Stimulated activated CD4-positive, alpha-beta T cell treated with anti-CD3 and anti-CD28 coated beads, Interleukin-4, amount 100 ng/mL, for 4 hours (primary cell): ENCODE measurements at places on chromosomes 4 and X.

- no peak for DNase-seq
These were observed 365.7 kb downstream of the PPP3CA start for GRCh38 chr4:100981447-100982204.

- no peak for DNase-seq
These were observed 104.7 kb downstream of the CNOT6L start for GRCh38 chr4:77714514-77714913.

- no peak for DNase-seq
These were observed 18.4 kb downstream of the NOP14 start for GRCh38 chr4:2944586-2945526.

- DNase-seq: peak; percentile 6
These were observed 944 bp downstream of the FUNDC2 start for GRCh38 chrX:155027509-155028066.

GRCh38 chr4:3285558-3286334 lies 7.1 kb upstream of the RGS12 start:
- DNase-seq: no peak

GRCh38 chr4:123415977-123416376 lies 19.4 kb downstream of the SPRY1 start:
- DNase-seq: peak; percentile 23

GRCh38 chrX:96244955-96245354 lies 439.7 kb upstream of the DIAPH2 start:
- DNase-seq: no peak

DNA sequence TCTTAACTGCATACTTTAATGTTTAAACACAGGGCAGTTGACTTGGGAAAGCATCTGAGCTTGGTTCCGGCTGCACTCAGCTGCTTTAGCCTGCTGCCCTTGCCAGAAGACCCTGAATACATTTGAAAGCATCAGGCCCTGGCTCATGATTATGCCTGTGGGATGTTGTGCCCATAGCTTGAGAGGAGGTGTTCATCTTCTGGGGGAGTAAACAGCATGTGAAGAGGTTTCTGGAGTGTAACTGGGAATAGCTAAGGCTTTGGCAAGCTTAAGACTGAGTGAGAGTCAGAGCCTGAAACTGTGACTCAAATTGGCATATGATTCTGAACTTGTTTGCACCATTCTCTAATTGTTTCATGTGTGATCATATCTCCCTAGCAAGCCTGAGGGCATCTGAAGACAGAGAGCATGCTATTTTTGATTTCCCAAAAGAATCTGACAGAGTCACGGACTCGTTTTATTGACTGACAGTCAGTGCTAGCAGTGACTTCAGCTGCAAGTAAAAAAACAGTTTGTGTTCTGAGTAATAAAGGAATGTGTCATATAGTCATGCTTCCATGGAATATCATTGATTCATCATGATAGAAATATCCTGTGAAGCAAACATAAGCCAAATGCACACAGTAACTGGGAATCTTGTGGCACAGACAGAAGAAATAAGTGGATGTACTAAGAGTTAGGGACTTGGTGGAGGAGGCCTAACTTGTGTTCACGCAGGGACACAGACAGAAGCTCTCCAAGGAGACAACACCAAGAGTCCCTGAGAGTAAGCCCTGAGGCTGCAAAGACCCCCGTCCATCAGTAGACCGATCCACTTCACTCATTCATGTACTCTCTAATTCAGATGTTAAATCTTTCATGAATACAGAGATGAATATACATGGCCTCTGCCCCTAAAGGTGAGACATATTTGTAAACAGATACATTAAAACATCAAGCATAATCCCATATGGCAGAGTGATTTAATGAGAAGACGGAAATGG lies 100.7 kb downstream of the SYNPO2 start:
- DNase-seq: no peak

DNA sequence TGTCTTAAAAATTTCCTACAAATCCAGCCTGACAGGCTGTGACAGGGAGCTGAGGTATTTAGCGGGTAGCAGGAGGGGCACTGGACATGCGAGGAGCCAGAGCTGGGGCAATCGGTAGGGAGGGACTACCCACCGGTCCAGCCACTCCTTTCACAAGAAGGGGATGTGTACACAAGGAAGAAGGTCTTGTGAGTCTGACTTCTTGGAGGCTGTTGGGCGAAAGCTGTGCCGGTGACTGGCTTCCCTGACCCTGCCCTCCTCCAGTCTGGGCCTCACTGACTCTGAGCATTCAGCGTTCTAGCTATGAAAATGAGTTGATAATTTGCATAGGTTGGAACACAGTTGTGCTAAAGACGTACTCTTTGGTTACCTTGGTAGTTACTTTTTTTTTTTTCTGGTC lies 12.7 kb upstream of the CXCL8 start:
- no peak for DNase-seq

DNA sequence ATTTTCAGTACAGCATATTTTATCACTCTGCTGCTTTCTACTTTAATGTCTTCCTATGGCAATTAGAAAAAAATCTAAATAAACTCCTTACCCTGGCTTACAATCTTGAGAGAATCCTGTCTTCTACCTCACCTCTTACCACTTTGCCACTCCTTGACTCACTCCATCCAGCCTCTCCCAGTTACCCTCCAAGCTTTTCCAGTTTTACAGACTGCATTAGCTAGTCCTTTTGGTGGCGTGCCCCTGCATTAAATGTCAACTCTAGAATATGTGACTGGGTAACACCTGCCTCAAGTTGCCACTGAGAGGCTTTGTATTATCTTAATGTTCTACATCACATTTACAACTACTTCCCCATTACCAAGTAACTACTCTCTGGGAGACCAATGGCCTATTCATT lies 7.5 kb upstream of the CDKL2 start:
- DNase-seq: no peak

GRCh38 chr4:102319594-102319993 lies 25.7 kb downstream of the SLC39A8 start:
- DNase-seq: no peak

DNA sequence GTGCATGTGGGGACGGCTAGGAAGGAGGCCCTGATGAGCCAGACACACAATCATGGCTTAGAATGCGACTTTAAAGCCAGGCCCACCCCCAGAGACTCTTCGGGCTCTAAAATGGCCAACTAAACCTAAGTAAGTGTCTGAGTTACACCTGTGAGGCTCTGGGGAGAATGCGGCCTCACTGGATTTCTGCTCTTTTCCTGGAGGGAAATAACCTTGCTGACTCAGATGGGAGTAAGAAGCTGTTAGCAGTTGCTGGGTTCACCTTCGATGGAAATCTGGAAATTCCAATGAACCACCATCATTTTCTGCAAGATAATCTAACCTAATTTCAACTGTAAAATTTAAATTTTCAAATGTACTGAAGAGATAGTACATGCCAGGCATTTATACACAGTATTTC lies 97.6 kb upstream of the MAML3 start:
- DNase-seq: no peak
